CD8-positive, alpha-beta T cell (primary cell): ENCODE measurements at places on chromosomes 6 and 20.
A peak's percentile ranks its signal among the peaks of the same experiment; 100 is the strongest.

DNA sequence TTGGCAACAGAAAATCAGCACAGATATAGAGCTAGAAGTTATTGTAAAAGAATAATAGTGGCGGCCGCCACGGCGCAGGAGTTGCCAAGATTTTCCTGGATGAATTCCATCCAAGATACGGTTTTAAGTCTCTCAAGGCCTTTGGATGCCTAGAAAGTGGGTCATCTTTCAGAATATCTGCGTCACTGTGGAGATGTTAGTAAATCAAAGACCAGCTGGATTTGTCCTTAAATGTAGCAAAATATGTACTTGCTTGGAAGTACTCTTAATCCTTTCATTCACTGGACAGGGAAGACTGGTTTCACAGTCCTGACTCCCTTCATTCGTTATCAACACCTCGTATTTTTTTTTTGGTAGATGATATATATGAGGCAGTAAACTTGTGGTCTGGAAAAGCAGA lies 83.0 kb downstream of the SLC22A3 start:
- no peak for DNase-seq

DNA sequence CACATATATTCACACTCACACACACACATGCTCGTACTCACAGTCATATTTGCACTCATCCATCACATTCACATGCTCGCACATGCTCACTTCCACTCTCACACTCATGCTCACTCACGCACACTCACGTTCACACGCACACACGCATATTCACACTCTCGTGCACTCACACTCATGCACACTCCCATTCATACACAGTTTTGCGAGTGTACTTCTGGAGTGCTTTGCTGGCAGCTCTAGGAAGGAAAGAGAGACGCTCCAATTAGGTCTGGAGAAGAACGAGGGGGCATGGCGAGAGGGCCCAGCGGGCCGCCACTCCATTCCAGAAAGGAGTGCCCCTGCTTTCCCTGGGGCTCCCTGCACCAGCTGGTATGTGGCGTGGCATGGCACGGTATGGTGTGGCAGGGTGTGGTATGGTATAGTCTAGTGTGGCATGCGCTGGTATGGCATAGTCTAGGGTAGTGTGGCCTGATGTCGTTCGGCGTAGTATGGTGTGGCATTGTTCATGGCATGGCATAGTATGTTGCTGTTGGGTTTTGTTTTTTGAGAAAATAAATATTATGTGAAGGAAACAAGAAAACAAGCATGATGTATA lies 216.8 kb upstream of the CDYL start:
- DNase-seq = no peak

- no peak for DNase-seq
Measured at GRCh38 chr6:45388328-45388727, 10.6 kb upstream of the SUPT3H start.

GRCh38 chr20:19583532-19584175 lies 174.4 kb upstream of the RIN2 start:
- DNase-seq = peak; percentile 10

GRCh38 chr6:129135451-129135850 lies 252.5 kb downstream of the LAMA2 start:
- DNase-seq = no peak

- DNase-seq = no peak
Measured at GRCh38 chr6:62150048-62150663, 135.9 kb downstream of the KHDRBS2 start.

GRCh38 chr6:142898927-142899895 lies 45.8 kb downstream of the HIVEP2 start:
- no peak for DNase-seq

- no peak for DNase-seq
Measured at GRCh38 chr20:32278199-32278643, 770 bp downstream of the KIF3B start.

DNA sequence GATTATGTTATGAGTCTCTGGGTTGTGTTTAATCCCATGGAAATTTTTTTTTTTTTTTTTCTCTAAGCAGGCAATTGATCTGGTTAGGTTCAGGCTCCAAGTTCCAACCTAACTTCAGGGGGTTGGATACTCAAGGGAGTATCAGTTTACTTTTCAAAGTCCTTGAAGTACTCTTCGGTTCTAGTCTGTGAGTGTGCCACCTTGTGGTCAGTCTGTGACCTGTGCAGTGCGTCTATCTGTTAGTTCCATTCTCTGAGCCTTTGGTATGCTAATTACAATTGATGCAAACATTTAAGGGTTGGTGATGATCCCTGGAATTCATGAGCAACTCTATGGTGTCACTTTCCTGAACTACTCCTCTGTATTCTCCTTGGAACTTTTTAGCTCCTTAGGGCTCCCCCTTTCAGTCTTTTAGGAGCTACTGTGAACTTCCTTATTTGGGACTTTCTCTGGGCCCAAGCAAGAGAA lies 342.0 kb downstream of the SOX4 start:
- peak; percentile 18 for DNase-seq

DNA sequence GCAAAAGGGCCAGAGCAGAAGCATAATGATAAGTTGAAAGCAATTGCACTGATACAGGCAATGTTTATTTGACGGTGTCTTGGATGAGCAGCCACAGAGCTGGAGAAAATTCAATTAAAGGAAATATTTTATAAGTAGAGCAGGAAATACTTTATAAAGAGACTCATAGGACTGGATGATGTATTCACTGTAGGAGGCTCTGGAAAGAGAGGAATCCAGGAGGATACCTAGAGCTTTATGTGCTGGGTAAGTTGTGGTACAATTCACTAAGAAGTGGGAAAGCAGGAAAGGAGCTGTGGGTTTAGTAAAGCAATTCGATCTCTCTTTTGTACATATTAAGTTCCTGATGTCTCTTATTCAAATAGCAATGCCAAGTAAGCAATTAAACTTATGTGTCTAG lies 86.3 kb downstream of the C6orf118 start:
- DNase-seq = no peak

- no peak for DNase-seq
Measured at GRCh38 chr20:20399531-20400500, 31.9 kb downstream of the INSM1 start.

DNA sequence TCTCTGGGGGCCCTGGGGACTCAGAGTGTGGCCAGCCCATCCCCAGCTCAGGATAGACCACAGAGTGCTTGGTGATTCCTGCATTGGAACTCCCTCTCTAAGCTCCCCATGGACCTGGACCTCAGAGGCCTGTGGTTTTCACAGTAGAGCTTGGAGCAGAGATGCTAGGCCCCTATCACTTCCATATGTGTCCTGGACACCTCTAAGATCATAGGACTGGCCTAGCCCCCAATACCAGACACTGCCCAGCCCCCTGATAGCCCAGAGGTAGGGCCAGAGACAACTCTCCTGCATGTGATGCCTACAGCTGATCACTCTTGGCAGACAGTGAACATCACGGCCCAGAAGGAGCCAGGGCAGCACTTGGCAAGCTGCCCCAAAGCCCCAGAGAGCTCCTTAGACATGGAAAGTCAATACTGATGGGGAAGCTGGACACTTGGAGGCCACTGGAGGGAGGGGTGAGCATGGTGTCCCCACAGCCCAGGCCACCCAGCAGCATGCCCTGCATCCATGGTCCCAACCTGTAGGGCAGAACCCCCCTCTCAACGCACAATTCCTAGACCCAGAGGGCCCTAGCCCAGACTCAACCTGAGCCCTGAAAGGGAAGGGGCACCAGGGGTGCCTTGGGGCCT lies 27.1 kb downstream of the UBD start:
- no peak for DNase-seq

GRCh38 chr20:33291830-33292355 lies 8.9 kb downstream of the BPIFB1 start:
- peak; percentile 73 for DNase-seq

- no peak for DNase-seq
Measured at GRCh38 chr20:12072954-12073264, 155.2 kb downstream of the BTBD3 start.

DNA sequence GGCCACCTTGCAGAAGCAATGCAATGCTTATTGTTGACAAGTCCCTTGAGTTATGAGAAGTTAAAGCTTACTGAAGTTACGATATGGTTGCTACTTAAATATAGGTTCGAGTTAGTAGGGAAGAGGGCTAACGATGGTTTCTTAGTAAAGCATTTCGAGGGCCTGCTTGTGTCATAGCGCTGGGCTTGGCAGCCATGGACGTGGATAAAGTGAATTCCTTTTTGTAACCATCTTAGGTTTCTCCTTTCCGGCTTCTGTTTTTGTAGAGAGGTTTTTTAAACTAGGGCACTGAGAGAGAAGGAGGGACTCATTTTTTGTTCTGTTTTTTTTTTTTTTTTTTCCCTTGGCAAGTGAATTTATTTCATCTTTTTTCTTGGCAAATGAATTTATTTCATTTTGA lies 27.6 kb downstream of the TIAM2 start:
- no peak for DNase-seq

DNA sequence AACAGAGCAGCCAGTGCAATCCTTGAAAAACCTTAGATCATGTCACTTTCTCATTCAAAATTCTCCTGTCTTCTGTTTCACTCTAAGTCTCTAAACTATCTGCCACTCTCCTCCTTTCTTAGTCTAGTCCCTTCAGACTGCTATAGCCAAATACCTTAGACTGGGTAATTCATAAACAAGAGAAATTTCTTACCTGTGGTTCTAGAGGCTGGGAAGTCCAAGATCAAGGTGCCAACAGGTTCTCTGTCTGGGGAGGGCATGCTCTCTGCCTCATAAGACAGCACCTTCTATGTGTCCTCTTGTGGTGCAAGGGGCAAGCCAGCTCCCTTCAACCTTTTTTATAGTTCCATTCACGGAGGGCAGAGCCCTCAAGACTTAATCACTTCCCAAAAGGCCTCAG lies 156.3 kb downstream of the MTFR2 start:
- no peak for DNase-seq
